ENCODE measurements at places on chromosomes 11 and 22.

GRCh38 chr11:88813233-88813915, 252.4 kb downstream of the GRM5 start:
- DNase-seq, result no peak

- no peak for DNase-seq
Measured at GRCh38 chr11:110196884-110197420, 99.5 kb downstream of the RDX start.

DNA sequence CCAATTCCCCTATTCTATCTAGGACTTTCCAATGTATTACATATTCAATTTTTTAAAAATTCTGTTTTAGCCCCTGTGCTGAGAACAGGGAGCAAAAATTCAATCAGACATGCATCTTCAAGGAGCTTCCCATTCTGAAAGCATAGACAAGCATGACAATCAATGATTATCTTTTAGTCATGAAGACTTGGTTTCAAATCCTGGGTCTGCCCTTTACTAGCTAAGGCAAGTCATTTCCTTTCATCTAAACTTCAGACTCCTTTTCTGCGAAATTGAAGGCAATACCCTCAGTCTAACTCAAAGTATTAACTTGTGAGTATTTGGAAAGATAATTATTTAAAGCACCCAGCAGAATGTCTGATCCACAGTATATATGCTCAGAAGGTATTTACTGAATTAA, 24.1 kb downstream of the PAK1 start:
- no peak for DNase-seq

DNA sequence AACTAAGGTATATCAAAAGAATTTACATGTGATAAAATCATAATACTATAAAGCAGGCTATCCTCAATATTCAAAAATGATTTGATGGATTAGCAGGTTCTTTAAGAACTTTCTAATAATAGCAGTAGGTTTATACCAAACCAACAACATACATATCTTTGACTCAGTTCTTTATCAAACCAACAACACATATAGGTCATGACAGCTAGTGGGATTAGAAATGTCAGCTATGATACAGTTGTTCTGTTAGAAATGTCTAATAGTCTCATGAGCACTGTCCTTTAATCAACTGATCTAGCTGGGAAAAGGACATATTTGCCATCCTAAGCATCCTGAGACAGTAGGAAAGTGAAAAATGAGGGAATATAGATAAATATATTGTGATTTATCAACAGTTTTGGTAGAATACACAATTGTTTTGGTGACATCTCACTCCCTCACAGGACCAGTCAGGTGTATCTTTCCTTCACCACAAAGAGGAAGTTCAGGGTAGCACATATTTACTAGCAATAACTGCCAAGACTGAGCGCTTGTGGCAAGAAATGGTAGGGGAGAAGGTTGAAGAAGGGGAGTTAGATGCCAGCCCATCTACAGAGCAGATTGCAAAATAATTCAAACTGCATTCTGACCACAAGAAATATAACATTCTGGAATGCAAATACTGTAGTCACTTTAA, 90.8 kb upstream of the APOA1 start:
- no peak for DNase-seq

GRCh38 chr22:49330421-49331222, 497.1 kb downstream of the BRD1 start:
- DNase-seq, result peak; percentile 53

- DNase-seq, result peak; percentile 40
Measured at GRCh38 chr22:23054531-23055257, 15.6 kb upstream of the GNAZ start.

DNA sequence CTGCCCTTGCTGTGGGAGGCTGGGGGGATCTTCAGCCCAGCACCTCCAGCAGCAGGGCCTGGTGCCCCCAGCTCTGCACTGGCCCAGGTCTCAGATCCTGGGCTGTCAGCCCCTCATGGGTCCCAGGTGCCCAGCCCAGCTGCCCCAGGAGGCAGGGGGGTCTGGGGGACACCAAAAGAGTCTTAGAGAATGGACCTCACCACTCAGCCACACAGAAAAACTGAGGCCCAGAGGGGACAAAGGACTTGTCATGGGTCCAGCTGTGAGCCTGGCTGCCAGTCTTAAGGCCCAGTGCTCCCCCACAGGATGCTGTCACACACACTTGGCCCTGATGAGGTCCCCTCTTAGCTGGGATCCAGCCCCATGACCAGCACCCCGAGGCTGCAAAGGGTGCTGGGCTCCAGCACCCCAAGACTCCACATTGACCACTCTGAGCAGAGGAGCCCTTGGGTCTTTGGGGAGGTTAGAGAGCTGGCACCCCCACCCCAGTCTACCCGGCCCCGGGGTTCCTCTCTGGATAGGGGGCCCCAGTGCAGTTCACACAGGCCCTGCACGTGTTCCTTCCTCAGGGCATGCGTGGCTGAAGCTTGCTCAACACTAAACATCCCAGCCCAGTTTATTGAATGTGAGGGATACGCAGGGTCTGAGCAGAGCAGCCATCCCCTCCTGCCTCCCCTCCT, 54.4 kb downstream of the IGLL5 start:
- peak; percentile 62 for DNase-seq

DNA sequence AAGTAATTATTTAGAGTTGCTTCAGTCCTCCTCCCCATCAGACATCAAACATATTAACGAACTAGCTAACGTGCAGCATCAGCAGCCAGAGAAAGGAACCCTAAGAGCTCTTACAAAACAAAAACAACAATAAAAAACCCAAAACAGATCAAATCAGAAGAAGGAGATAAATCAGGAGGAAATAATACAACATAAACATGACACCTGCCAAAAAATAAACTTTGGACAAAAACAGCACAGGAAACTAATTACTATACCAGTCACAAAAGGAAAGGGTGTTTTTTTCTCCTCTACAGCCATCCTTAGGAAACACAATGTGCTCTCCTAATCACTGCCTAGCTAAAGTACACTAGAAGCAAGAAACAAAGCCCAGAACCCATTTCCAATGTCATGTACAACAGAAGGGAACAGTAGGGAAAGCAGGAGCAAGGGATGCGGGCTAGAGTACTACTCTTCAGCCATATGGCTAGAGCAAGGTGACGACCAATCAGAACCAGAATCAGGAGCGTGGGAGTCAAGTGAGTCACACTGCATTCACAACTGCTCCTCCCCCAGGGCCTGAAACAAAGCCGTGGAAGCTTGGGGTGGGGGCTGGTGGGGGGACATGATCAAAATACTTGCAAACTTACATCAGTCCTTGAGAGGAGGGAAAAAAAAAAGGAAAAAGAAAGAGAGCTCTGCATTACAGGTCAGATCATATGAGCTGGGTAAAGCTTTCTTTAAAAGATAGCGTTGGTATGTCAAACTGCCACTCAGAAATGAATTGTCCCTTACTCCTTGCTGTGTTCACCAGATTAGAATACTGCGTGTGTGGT, 60.4 kb downstream of the LARGE2 start:
- peak; percentile 78 for DNase-seq

DNA sequence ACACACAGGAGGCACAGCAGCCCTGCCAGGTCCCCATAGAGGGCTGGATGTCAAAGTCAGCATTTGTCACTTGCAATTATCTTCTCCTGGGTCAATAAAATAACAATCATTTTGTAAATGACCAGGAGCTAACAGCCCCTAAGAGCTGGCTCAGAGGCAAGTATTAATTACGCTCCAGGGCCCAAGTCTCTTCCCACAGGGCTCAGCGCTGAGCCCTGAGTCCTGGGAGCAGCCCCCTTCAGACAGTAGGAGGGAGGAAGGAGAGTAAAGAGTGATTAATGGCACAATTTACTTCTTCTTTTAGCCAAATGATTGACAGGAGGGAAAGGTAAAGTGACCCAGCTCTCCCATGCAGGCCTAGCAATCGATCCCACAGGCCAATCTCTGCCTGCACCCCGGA, 99.0 kb upstream of the DRD2 start:
- DNase-seq, result no peak

GRCh38 chr11:63804259-63804658, 9.0 kb upstream of the SPINDOC start:
- no peak for DNase-seq

DNA sequence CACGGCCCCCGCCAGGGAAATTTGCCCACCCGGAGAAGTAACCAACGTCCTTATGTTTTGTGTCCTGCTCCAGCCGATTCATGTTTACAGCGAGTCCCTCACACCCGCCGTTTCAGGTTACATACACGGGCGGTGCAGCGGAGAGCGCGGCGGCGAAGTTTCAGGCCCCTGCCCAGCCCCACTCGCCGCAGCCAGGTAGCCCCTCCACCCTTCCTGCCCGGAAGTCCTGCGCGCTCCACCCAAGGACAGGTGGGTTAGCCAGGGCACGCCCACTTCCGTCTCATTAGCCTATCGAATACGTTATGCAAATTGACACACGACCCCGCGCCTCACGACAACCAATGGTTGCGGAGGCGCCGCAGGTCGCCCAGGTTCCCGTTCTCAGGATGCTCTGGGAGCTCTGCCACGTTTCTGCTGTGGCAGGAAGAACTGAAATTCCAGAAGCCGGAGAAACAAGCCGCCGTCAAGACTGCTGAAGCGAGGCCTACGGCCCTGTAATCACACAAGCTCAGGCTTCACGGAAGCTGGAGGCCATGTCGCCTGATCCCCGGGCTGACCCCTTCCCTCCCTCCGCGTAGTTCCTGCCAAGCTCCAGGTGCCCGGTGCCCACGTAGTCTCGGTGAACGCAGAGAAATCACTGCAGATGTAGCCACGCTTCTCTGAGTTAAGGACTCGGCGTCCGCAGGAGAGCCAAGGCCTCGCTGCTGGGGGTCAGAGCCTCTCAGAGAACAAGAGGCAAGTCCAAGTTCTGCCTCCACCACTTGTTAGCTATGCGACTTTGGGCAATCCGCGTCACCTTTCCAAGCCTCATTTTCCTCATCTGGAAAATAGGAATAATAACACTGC, 22.4 kb upstream of the MYH9 start:
- peak; percentile 86 for DNase-seq

DNA sequence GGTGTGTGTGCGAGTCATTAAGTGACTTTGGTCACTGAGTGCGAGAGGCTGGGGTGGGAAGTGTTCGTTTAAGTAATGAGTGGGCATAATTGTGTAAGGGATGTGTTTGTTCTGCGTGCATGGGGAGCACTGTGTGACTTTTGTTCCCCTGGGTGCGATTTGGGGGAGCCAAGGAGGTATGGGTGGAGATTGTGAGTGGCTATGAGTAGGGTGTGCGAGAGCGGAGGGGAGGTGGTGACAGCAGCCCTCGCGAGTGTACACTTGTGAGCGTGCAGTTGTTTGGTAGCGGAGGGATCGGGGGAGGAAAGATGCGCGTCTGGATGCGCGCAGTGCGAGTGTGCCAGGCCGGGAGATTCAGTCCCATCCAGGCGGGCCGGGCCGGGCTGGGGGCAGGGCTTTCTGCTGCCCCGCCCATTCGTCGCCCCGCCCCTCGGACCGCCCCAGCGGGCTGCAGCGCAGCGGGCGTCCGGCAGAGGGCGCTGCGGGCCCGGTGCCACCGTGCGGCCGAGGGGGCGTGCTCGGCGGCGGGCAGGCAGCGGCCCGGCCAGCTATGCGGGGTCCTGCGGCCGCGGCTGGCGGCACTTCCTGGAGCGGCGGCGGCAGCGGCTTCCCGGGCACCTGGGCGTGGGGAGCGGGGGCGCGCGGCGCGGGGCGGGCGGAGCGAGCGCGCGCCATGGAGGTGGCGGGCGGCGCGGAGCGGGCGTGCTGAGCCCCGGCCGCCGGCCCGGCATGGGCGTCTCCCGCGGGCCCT, at the start of gene DGKZ:
DGKZ (plus strand) TSS at position 578 of the 751 bp plus-strand sequence. CDS start 197 bp downstream, outside the sequence.
- peak; percentile 96 for DNase-seq

GRCh38 chr11:63951779-63952536, 13.2 kb downstream of the NAA40 start:
- no peak for DNase-seq

GRCh38 chr11:4865855-4866254, 15.8 kb upstream of the OR51T1 start:
- DNase-seq, result no peak

All from posterior vena cava (tissue), 2 donors.